Activated CD4-positive, alpha-beta T cell treated with anti-CD3 and anti-CD28 coated beads, Interleukin-2, amount 50 U/mL, for 48 hours (primary cell): ENCODE measurements at places on chromosomes 2 and 18.

- no peak for DNase-seq
These were observed 84.1 kb downstream of the CAPN13 start for GRCh38 chr2:30722936-30723725.

- DNase-seq: no peak
These were observed 13.3 kb downstream of the ANKRD44 start for GRCh38 chr2:197297266-197297665.

GRCh38 chr2:25524507-25524906 is 148.9 kb downstream of the DTNB start:
- no peak for DNase-seq

- DNase-seq: no peak
These were observed 35.8 kb upstream of the INHBB start for GRCh38 chr2:120310136-120310535.

GRCh38 chr2:231467613-231468530 is 3.6 kb upstream of the NCL start:
- DNase-seq: no peak

DNA sequence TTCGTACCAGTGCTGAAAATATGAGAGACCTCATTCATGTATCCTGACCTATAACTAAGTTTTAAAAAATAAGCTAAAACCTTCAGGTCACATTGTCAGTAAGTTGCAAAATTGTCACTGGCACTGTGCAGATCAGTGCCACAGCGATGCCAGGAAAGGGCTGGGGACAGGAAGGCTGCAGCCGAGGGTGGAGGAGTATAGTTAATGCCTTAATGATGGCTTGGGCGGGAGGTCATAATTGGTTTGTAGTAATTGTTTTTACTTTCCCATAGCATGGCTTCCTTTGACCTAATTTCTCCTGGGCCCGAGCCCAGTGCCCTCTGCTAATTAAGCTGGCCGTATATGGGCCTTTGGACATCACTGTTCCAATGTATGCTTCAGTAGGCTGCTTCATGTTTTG is 47.2 kb upstream of the RAB12 start:
- no peak for DNase-seq

GRCh38 chr2:101307503-101307902 is 998 bp downstream of the RNF149 start:
- peak; percentile 40 for DNase-seq

DNA sequence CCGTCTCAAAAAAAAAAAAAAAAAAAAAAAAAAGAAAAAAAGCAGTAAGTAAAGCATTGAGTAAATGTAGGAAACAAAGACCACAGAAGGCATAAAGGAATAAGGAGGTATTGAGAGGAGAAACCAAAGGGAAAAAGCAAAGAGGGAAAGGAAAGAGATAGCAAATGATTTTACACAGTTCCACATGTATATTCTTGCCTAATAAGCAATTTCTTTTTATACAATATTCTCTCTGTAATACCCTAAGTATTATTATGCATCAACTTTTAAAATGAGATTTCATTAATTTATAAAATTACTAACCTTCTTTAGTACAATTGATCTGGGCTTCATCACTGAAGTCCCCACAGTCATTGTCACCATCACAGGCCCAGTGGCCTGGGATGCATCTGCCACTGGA is 1180.9 kb downstream of the LRP1B start:
- no peak for DNase-seq

DNA sequence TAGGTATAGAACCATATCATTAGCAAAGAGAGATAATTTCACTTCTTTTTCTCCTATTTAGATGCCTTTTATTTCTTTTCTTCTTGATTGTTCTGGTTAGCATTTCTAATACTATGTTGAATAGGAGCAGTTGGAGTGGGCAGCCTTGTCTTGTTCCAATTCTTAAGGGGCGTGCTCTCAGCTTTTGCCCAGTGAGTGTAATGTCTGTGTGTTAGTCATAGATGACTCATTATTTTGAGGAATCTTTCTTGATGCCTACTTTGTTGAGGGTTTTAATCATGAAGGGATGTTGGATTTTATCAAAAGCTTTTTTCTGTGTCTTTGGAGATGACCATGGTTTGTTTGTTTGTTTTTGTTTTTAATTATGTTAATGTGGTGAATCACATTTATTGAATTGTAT is 1453.1 kb upstream of the SLC39A10 start:
- no peak for DNase-seq

DNA sequence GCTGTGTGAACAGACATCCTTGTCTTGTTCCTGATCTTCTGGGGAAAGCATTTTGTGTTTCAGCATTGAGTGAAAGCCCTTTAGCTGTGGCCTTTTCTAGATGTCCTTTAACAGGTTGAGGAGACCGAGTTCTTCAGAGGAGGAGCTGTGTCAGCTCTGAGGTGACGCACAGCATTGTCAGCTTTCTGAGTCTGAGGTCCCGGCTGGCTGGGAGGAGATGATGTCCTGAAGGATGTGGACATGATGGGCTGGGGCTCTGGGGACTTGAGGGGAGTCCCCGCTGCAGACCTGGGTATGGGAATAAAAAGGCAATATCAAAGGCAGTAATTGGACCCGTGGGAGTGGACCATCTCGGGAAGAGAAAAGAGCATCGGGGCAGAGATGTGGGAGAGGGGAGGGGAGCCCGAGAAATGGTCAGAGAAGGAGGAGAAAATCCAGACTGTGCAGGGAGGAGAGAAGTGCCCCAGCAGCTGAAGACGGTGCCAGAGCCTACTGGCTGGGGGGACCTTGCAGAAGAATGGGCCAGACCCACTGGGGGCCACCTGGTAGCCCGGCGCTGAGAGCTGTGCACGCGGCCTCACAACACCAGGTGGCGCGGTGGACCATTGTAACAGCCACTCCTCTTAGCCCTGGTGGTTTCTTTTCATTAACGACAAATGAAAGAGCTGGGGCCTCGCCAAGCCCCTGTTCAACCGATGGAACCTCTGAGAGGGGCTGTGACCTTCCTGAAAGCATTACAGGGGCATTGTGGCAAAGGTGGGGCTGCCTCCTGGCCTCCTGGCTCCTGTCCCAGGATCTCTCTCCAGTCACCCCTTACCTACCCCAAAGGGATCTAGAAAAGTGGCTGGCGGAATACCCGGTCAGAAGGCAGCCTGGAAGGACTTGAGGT is 61.6 kb downstream of the ST3GAL5 start:
- peak; percentile 85 for DNase-seq

DNA sequence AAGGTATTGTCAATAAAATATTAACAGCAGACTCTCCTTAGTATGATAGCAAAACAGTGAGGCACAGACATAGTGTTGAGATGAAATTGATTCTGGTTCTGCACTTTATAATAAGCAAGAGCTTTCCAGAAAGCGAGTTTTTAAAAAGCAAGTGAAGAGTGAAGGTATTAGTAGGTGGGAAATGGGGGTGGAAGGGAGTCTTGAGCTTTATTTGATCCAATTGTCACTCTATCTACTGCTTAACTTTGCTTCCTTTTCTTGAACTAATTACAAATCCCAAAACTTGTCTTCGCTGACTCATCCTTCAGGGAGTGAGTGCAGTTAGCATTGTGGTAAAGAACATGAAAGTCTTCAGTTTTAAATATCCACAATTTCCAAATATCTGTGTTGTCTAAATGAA is 120.6 kb upstream of the BOD1L2 start:
- DNase-seq: no peak

DNA sequence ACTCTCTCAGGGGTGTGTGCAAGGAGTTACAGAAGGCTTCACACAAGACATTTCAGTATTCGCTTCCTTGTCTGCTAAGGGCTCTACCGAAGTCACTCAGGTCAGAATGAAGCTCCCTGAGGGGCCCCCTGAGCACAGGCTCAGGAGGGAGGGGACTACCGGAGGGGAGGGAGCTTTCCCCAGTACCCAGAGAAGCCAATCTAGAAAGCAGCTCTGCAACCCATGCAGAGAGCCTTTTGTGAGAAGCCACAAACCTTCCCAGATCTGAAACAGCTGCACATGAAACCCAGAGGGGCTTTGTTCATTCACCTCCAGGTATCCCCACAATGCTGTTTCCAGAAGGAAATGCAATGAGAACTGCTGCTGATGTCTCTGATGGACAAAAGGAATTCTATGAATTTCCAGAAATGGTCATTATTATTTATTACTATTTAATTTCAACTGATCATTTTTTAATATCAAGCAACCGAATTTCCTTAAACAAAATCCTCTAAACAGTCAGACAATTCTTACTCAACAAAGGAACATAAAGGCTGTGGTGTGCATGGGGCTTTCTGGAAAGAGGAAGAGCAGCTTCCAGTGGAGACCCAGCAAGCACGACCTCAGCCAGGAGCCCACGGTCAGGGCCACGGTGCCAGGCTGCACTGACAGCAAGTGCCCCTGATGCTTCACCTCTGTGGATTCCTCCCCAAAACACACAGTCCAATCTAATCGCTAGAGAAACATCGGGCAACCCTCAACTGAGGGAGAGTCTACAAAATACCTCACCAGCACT is 42.0 kb downstream of the NDUFA10 start:
- no peak for DNase-seq

DNA sequence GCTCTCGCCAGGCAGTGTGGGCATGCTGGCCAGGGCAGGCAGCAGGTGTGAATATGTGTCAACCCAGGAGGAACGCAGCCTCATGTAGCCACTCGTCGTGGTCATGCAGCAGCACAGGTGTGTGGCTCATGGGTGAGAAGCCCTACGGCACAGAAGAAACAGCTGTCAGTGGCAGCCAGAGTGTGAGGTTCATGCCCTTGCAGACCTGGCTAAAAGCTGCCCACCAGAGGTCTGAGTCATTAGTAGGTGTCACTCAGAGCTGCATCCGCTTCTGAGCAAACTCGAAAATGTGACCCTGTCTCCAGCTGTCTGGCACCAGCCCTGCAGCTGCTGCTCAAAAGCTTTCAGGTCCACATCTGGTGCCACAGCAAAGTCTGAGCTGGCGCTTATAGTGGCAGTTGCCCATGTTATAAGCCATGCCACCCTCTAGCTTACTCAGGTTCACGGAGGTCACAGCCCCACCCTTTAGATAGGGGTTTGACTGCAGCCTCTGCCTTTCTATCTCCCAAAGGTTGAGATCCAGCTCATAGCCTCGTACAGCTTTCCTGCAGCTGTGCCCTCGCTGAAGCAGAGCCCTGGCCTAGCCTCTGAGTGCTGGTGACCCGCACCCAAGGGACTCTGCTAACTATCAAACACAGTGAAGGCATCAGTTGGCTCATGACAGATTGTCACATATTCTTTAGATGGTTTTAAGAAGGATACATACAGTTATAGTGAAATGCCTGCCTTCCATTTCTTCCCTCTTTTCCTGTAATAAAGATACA is 195.0 kb downstream of the CCDC102B start:
- DNase-seq: no peak

- peak; percentile 75 for DNase-seq
These were observed 31.2 kb downstream of the KIF3C start for GRCh38 chr2:25951071-25951547.

- DNase-seq: no peak
These were observed 74.3 kb upstream of the SLC1A4 start for GRCh38 chr2:64914735-64915509.

GRCh38 chr2:204738721-204739120 is 193.4 kb downstream of the PARD3B start:
- no peak for DNase-seq

DNA sequence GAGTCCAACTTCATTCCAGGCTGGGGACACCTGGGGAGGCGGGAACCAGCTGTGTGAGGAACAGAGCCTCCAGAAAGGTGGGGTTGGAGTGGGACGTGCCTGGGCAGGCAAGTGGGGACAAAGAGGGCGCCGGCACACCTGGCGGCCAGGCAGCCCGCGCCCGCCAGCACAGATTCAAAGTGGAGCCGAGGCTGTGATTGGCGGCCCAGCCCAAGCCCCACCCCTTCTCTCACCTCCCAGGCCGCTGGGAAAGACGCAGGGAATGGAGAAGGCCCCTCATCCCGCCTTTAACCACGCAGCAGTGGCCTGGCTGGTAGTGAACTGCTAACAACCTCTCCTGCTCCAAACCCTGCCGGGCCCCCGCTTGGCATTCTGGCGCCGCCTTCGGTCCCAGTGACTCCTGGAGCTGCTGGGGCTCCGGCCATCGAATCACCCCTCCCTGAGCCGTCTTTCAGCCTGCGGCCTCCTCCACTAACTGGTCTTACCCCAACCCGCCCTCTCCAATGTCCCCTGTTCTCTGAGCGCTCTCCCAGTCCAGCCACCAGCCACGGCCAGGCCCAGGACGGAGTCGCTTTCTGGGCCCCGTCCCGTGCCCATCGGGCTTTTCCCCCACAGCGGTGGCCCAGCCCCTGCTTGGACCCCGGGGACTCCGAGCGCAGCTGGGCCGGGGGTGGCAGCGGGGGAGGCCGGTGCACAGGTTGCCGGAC is 27.9 kb upstream of the PTMA start:
- DNase-seq: no peak
